ENCODE measurements at places on chromosomes 5 and 9.

GRCh38 chr9:12930906-12931305 is 156.1 kb downstream of the LURAP1L start:
- no peaks in the 10 kb centered on the region for H3K27me3 ChIP-seq
- H3K27ac ChIP-seq: no peak overlapping the region
- no peak for DNase-seq
- peaks cover 6% of the 10 kb centered on the region for H3K4me1 ChIP-seq

DNA sequence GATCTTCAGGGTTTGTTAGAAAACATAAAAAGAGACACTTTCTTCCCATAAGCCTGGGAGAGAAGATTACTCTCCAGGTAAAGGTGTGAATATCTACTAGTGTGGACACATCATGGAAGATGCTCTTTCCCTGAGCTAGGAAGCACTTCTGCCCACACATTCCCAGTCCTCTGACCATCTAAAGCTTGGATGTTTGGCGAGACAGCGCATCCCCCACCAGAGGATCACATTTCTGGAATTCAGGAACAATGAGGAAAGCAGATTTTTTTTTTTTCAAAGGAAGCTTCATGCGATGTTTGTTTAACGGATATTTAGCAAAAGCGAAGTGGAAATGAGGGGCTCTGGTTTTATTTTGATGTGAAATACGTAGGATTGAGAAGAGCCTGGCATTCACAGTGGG is 6.2 kb downstream of the SVEP1 start:
- H3K27me3 ChIP-seq: no peaks in the 10 kb centered on the region
- H3K27ac ChIP-seq: no peak overlapping the region
- H3K36me3 ChIP-seq: no peaks in the 10 kb centered on the region
- H3K4me1 ChIP-seq: peaks cover 34% of the 10 kb centered on the region
- DNase-seq: no peak
- H3K4me3 ChIP-seq: no peak overlapping the region

DNA sequence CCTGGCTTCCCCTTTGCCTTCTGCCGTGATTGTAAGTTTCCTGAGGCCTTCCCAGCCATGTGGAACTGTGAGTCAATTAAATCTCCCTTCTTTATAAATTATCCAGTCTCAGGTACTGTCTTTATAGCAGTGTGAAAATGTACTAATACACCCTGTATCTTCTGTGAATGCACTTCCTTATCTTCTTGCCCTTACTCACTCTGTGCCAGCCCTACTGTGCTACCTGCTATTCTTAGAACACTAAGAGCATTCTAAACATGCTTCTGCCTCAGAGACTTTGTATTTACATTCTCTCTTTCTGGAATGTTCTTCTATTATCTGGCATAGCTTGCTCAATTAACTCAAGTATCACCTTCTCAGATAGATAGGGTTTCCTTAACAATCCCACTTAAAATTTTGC is 164.4 kb upstream of the EDIL3 start:
- DNase-seq: no peak
- H3K4me3 ChIP-seq: no peak overlapping the region
- no peaks in the 10 kb centered on the region for H3K4me1 ChIP-seq
- no peaks in the 10 kb centered on the region for H3K27me3 ChIP-seq
- no peak overlapping the region for H3K27ac ChIP-seq
- no peaks in the 10 kb centered on the region for H3K36me3 ChIP-seq

- no peak for DNase-seq
- no peaks in the 10 kb centered on the region for H3K27me3 ChIP-seq
- H3K4me3 ChIP-seq: no peak overlapping the region
- no peaks in the 10 kb centered on the region for H3K4me1 ChIP-seq
- H3K27ac ChIP-seq: no peak overlapping the region
Observed at GRCh38 chr5:82910905-82911304, 166.3 kb downstream of the TMEM167A start.

GRCh38 chr9:13047827-13048587 is 231.5 kb downstream of the MPDZ start:
- no peak for DNase-seq
- no peaks in the 10 kb centered on the region for H3K36me3 ChIP-seq
- no peak overlapping the region for H3K27ac ChIP-seq

DNA sequence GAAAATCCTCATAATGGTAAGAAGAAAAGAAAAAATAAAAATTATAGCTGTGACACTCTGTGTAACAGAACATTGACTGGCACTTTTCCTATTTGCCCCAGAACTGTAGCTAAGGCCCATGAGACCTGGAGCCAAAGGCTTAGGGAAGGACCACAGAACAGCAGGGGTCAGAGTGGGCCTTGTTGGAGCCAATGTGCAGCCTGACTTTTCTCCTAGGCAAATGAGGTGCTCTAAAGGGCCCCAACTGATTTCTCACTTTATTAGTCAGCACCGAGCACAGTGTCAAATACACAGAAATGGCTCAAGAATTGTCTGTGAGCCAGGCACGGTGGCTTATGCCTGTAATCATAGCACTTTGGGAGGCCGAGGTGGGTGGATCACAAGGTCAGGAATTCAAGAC is 4.0 kb upstream of the MEGF9 start:
- no peak overlapping the region for H3K4me3 ChIP-seq
- no peak overlapping the region for H3K27ac ChIP-seq
- no peaks in the 10 kb centered on the region for H3K27me3 ChIP-seq
- no peaks in the 10 kb centered on the region for H3K36me3 ChIP-seq
- peaks cover 48% of the 10 kb centered on the region for H3K4me1 ChIP-seq
- DNase-seq: no peak

DNA sequence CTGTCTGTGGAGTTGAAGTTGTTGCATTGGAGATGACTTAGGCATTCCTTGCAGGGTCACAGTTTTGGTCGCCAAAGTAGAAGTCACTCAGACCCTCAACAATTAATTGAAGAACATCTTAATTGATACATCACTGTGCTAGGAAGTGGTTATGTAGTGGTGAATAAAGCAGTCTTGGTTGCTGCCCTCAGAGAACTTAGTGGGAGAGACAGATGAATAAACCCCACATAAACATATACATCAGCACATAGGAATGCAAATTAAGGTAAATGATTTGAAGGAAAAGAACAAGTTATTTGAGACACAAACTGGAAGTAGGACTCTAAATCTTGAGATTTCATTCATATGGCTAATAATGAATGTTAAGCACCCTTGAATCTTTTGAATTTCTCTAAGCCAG is 25.7 kb downstream of the FAM174A start:
- no peaks in the 10 kb centered on the region for H3K4me1 ChIP-seq
- no peak for DNase-seq
- no peaks in the 10 kb centered on the region for H3K36me3 ChIP-seq
- no peak overlapping the region for H3K27ac ChIP-seq
- H3K27me3 ChIP-seq: no peaks in the 10 kb centered on the region

- no peak for DNase-seq
- H3K36me3 ChIP-seq: no peaks in the 10 kb centered on the region
- H3K27ac ChIP-seq: no peak overlapping the region
- H3K4me1 ChIP-seq: peaks cover 42% of the 10 kb centered on the region
Observed at GRCh38 chr9:14214065-14214684, 99.8 kb downstream of the NFIB start.

DNA sequence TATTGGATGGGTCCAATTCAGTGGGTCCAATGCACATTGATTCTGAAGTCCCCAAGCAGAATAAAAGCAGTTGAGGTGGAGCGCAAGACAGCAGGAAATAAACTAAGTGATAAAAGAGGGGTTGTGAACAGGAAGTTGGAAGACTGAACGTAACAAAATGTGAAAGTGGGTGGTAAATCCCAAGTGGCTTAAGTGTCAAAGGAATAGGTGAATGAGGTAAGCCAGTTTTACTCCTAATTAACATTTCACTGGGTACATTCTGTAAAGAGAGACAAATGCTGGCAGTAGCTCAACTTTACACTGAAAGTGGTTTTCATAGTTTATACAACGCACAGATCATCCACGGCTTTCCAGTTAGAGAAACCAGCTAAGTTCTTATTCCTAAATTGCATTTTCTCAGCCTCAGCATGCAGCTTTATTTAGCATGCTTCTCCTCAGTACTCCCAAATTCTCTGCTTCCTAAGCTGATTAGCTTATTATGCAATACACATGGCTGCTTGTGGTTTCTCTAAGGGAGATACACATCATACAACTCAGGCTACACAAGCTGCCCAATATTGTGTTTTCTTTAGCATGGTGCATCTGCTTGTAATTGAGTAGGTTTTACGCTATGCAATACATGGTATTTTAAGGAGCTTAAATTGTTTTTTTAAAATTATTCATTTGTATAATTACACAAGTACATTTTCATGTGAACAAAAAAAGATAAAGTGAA is 34.2 kb upstream of the HSD17B4 start:
- H3K4me3 ChIP-seq: no peak overlapping the region
- H3K27me3 ChIP-seq: no peaks in the 10 kb centered on the region
- no peak for DNase-seq
- no peaks in the 10 kb centered on the region for H3K36me3 ChIP-seq

- no peaks in the 10 kb centered on the region for H3K27me3 ChIP-seq
- H3K27ac ChIP-seq: no peak overlapping the region
- DNase-seq: no peak
- H3K4me1 ChIP-seq: no peaks in the 10 kb centered on the region
Observed at GRCh38 chr5:151130235-151130921, 27.2 kb downstream of the ANXA6 start.

GRCh38 chr9:90726215-90726614 is 75.4 kb upstream of the SYK start:
- H3K4me1 ChIP-seq: no peaks in the 10 kb centered on the region
- no peak overlapping the region for H3K4me3 ChIP-seq
- DNase-seq: no peak
- no peaks in the 10 kb centered on the region for H3K36me3 ChIP-seq

DNA sequence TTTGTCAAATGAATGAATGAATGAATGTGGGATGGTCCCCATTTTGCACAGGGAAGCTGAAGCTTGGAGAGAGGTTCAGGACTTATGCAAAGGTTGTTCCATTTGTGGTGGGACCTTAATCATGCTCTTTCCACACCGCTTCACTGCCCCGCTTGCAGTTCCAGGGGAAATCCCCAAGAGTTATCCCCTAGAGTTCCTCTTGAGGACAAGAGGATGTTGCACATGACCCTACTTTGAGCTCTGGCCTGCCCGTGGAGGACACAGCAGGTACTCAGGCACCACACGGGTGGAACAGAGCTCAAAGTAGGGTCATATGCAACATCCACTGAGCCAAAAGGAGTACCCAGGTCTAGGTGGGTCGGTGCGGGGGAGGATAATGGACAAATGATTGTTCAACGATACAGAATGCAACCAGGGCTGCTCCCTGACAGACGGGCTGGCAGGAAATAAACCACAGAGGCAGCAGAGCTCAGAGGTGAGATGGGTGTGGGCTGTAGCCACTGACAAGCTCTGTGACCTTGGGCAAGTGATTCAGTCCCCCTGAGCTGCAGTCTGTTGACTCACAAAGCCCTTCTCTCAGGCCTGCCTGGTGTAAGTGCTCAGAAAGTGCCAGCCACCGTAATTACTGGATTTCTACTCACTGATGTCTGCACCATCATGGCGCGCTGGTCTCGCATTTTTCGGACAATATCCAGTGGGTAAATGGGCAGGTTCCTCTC is 60.3 kb upstream of the EPB41L4B start:
- peaks cover 12% of the 10 kb centered on the region for H3K36me3 ChIP-seq
- peak; percentile 60 for DNase-seq
- peaks cover 14% of the 10 kb centered on the region for H3K4me1 ChIP-seq
- no peak overlapping the region for H3K4me3 ChIP-seq
- no peaks in the 10 kb centered on the region for H3K27me3 ChIP-seq
- 0 out of 2 replicates have a peak overlapping the region, but pooled peaks have one; percentile 30 for H3K27ac ChIP-seq

DNA sequence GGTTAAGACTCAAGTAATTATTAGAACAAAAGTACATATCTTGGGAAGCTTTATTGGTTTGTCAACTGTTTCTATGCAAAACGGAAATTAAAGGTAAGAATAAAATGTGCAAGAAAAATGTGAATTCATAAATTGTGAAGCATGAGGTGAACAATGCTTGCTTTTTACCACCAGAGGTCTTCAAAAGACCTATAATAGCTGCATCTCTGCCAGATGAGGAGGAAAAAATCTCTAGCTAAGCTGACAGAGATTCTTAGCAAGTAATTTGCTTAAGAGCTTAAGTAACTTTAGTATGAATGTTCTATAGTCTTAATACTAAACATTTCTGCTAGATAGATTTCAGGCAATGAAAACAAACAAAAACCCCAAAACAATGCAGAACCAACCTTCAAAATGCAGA is 54.1 kb downstream of the MRPS30 start:
- H3K4me1 ChIP-seq: no peaks in the 10 kb centered on the region
- H3K27ac ChIP-seq: no peak overlapping the region
- no peaks in the 10 kb centered on the region for H3K36me3 ChIP-seq

GRCh38 chr5:167626341-167627123 is 664.9 kb upstream of the WWC1 start:
- no peaks in the 10 kb centered on the region for H3K27me3 ChIP-seq
- H3K27ac ChIP-seq: no peak overlapping the region
- no peaks in the 10 kb centered on the region for H3K4me1 ChIP-seq
- DNase-seq: no peak

- H3K4me1 ChIP-seq: no peaks in the 10 kb centered on the region
- no peak overlapping the region for H3K27ac ChIP-seq
- H3K27me3 ChIP-seq: no peaks in the 10 kb centered on the region
- H3K4me3 ChIP-seq: no peak overlapping the region
- DNase-seq: no peak
Observed at GRCh38 chr9:72937545-72937944, 15.3 kb downstream of the ALDH1A1 start.

DNA sequence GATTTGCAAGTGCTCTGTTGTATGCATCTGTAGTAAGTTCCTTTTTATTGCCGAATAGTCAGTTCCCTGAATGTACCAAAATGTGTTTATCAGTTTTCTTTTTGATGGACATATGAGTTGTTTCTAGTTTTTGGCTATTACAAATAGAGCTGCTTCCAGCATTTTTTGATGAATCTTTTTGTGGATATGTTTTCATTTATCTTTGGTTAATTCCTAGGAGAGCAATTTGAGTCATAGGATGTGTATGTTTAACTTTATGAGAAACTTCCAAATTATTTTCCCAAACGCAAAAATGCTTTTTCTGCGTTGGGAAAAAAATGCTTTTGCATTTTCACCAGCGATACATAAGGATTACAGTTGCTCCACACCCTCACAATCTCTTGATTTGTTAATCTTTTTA is 287.7 kb downstream of the FER start:
- H3K36me3 ChIP-seq: no peaks in the 10 kb centered on the region
- H3K27ac ChIP-seq: no peak overlapping the region
- no peak for DNase-seq
- no peaks in the 10 kb centered on the region for H3K4me1 ChIP-seq
- H3K4me3 ChIP-seq: no peak overlapping the region
- no peaks in the 10 kb centered on the region for H3K27me3 ChIP-seq

DNA sequence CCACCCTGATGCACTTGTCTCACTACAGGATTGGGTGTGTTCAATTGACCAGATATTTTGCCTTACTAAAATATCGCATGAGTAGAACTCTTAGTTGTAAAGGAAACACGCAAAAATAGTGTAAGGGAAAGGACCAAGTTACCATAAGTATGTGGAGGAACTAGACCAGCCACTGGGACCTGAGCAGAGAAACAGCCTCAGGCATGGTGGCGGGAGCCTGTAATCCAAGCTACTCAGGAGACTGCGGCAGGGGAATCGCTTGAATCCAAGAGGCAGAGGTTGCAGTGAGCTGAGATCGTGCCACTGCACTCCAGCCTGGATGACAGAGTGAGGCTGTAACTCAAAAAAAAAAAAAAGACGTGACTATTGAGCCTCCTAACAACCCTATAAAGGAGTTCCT is 117.9 kb upstream of the SPATA31C2 start:
- H3K36me3 ChIP-seq: no peaks in the 10 kb centered on the region
- no peaks in the 10 kb centered on the region for H3K27me3 ChIP-seq
- no peak overlapping the region for H3K4me3 ChIP-seq

- no peaks in the 10 kb centered on the region for H3K4me1 ChIP-seq
- no peak overlapping the region for H3K4me3 ChIP-seq
- no peak for DNase-seq
- H3K27ac ChIP-seq: no peak overlapping the region
- H3K36me3 ChIP-seq: no peaks in the 10 kb centered on the region
- H3K27me3 ChIP-seq: peaks cover 22% of the 10 kb centered on the region
Observed at GRCh38 chr5:6989230-6989629, 276.0 kb downstream of the TENT4A start.

GRCh38 chr5:153860195-153860886 is 178.4 kb downstream of the FAM114A2 start:
- no peak overlapping the region for H3K27ac ChIP-seq
- no peaks in the 10 kb centered on the region for H3K27me3 ChIP-seq
- no peaks in the 10 kb centered on the region for H3K36me3 ChIP-seq
